ENCODE measurements at places on chromosomes 4 and X.

DNA sequence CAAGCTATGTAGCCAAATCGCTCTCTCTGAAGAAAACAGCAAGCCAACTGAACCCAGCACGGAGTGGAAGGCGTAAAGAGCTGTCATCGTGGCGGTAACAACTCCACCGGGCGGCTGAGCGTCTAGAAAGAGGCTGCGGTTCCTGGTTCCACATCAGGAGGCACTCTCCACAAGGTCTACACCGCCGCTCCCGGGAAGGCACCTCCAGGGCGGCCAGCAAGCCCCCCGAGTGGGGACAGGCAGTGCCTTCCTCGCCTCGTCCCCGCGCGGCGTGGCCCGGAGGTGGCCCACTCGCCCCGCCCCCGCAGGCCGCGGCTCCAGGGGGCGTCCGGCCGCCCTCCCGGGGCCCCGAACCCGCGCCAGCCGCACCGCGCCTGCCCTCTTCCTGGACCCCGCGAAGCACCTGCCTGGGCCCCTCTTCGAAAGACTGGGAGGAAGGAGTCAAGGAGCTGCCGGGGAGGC, 755 bp downstream of the KLHL8 start:
- DNase-seq = no peak

- no peak for DNase-seq
Observed at GRCh38 chr4:108249397-108249796, 80.7 kb upstream of the LEF1 start.

- no peak for DNase-seq
Observed at GRCh38 chrX:39601231-39602177, 496.3 kb downstream of the BCOR start.

GRCh38 chrX:150763810-150764209, 70.6 kb downstream of the MTMR1 start:
- DNase-seq = no peak
